ENCODE measurements at places on chromosomes 12 and 14. TPM values are rescaled to one million over a fixed set of nuclear protein-coding genes. Genes with fewer than 3 reads are reported as not detected.

REC8 gene
- 37.9 TPM for total RNA-seq

TAS2R30 gene
- total RNA-seq: 29.1 TPM

SOX5 gene
- 47.7 TPM for total RNA-seq

CCDC59 gene
- 25.6 TPM for total RNA-seq

SLCO1A2 gene
- 5.9 TPM for total RNA-seq

LAG3 gene
- 0.36 TPM for total RNA-seq

GPRC5A gene
- total RNA-seq: 0.36 TPM

FITM1 gene
- total RNA-seq: 0.54 TPM

LRP1-AS gene
- not detected for total RNA-seq
